Mammary epithelial cell (primary cell): ENCODE measurements at places on chromosomes 5 and 9. TPM values are rescaled to one million over a fixed set of nuclear protein-coding genes. Genes with fewer than 3 reads are reported as not detected.
A peak's percentile ranks its signal among the peaks of the same experiment; 100 is the strongest.

DNA sequence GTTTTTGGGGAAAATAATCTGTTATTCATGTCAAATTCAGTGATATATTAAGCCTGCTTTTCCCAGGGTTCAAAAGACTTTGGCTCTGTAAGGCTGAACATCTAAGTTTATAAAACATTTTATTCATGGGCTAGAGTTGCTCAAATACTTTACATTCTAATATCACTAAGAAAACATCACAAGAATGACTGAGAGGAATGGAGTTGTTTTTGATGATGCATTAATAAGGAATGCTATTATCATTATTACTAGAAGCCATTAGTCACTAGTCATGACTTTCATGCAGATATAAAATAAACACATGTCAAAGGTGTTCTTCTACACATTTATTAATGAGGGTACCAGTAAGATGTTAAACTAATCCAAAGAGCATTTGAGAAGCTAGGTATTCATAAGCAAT lies 185.5 kb upstream of the KCNN2 start:
- peak; percentile 28 for DNase-seq

DNA sequence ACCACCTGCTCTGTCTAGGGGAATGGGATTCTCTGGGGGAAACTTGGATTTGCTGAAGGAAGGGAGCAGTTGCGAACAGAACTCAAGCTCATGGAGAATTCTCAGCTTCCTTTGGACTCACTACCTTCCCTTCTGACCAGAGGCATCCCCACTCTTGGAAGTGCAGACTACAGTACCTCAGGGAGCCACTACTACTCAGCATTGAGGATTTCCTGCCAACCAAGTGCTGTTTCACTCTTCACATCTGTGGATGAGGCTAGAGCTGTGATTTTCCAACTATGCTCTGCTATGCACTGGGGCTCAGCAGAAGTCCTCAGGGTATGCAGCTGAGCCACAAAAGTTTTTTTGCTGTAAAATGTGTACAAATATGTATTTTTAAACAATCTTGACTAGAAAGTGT lies 43.9 kb downstream of the MACROH2A1 start:
- no peak for DNase-seq

SOHLH1 gene
- total RNA-seq, result not detected

HTR4 gene
- total RNA-seq, result not detected in 2 replicates

DNA sequence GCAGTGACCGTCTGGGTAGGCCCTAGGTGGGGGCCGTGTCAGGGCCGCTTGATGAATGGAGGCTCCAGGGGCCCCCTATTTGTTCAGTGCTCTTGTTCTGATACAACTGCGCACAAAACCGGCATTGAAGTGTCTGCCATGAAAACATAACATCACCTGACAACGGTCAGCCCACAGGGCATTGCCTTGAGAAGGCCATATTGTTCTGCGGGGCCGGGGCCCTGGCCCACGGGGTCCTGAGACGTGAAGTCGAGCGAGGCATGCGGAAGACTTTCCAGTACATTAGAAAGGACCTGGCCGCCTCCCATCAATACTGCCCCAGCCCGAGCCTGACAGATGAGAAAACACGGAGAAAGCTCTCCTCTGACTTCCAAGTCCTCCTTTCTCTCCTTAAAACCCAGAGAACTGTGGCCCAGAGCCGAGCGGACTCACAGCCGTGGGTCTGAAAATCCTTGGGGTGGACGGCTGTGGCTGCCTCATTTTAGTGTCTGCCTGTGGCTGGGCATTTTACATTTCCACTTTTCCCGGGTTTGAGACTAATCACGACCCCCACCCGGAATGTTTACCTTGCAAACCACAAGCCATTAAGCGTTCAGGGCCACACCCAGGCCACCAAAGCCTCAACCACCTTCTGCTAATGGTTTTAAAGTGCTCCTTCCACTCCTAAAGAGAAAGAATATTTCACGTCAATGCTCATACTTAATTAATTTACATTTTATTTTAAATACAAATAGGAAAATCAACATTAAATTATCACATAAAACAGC lies 391.0 kb upstream of the IRX2 start:
- no peak for DNase-seq

DNA sequence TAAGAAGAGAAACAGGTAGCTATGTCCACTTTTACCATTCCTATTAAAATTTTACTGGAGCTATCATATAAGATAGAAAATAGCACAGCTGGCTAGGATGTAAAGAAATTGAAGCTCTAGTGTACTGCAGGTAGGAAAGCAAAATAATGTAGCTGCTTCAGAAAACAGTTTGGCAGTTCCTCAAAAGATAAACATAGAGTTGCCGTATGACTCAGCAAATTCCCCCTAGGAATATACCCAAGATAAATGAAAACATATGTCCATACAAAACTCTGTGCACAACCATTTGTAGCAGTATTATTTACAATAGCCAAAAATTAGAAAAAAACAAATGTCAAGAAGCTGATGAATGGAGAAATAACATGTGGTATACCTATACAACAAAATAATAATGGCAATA lies 64.6 kb upstream of the SHISAL2B start:
- no peak for DNase-seq

DNA sequence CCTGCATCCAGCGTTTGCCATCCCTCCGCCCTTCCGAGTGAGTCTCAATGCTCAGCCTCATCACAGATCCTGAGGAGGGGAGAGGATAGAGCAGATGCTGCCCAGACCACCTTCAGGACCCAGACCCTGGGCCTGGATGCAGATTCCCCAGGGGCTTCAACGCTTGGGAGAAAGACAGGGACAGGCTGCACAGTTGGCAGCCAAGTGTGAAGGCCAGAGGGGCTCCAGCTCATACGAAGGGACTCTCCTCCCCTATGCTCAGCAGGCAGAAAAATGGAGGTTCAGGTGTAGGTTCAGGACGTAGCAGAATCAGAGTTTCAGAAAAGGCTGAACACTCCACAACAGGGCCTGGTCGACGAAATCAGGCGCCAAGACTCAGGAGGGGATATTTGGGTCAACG lies 378.5 kb upstream of the IRX1 start:
- DNase-seq, result no peak

IGFBPL1 gene
- total RNA-seq, result not detected

SLC4A9 gene
- under 0.01 TPM for total RNA-seq

- DNase-seq, result no peak
Observed at GRCh38 chr9:136264031-136264430, 18.4 kb upstream of the QSOX2 start.

- DNase-seq, result peak; percentile 76
Observed at GRCh38 chr5:143148771-143149170, 254.7 kb downstream of the NR3C1 start.

LRRC14B gene
- total RNA-seq, result not detected

- peak; percentile 47 for DNase-seq
Observed at GRCh38 chr5:111337133-111337532, 112.9 kb downstream of the CAMK4 start.

ERP44 gene
- total RNA-seq, result 11.0 TPM

DNA sequence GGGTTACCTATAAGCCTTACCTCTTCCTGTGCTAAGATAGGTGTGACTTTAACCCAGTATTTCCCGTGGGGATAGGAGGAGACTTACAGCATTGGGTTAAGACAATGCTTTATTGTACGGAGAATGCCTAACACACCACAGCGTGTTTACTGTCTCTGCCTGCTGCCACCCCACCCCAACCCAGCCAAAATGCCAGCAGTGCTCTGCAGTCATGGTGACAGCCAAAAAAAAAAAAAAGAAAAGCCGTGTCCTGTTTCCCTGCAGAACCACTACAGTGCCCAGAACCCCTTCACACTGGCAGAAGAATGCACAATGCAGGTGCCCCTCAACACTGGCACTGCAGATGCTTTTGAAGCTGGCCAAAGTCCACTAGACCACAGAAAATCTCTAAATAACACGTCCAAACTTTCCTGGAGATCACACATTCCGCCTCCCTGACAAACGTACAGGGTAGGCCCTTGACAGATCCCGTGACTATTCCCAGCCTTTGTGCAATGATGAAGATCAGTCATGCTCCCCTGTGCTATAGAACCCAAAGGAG lies 102.2 kb downstream of the SERINC5 start:
- peak; percentile 48 for DNase-seq

CCDC192 gene
- total RNA-seq, result not detected

DNA sequence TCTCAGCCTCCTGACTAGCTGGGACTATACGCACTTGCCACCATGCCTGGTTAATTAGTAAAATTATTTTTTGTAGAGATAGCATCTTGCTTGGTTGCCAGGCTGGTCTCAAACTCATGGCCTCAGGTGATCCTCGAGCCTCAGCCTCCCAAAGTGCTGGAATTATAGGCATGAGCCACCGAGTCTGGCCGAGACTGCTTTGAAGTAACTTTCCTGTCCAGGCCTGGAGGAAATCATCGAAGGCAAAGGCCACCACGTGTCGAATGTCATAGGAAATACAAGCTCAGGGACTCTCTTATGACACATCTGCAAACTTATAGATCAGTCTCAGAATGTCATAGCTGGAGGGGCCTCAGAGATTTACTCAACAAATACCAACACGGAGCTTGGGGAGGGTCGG lies 25.1 kb downstream of the RAPGEF1 start:
- no peak for DNase-seq

ZFP37 gene
- 2.1 and 3.4 TPM in 2 replicates for total RNA-seq

OBP2A gene
- not detected in 2 replicates for total RNA-seq
